ENCODE measurements at places on chromosomes 12 and 14.
A peak's percentile ranks its signal among the peaks of the same experiment; 100 is the strongest.

- DNase-seq = peak; percentile 47
- no peak overlapping the region for H3K27ac ChIP-seq
- H3K36me3 ChIP-seq = peaks cover 5% of the 10 kb centered on the region
- H3K27me3 ChIP-seq = no peaks in the 10 kb centered on the region
- no peak overlapping the region for H3K4me3 ChIP-seq
- no peaks in the 10 kb centered on the region for H3K4me1 ChIP-seq
Measured at GRCh38 chr12:110199339-110200123, 75.4 kb downstream of the IFT81 start.

- no peak overlapping the region for H3K27ac ChIP-seq
- DNase-seq = no peak
- no peaks in the 10 kb centered on the region for H3K36me3 ChIP-seq
- no peak overlapping the region for H3K4me3 ChIP-seq
Measured at GRCh38 chr12:125254236-125254635, 189.0 kb downstream of the AACS start.

- H3K4me1 ChIP-seq = no peaks in the 10 kb centered on the region
- no peak overlapping the region for H3K27ac ChIP-seq
- no peak for DNase-seq
- no peaks in the 10 kb centered on the region for H3K27me3 ChIP-seq
Measured at GRCh38 chr14:83151571-83151970, 1617.9 kb upstream of the SEL1L start.

GRCh38 chr12:76236640-76237039 lies 111.6 kb downstream of the BBS10 start:
- H3K36me3 ChIP-seq = no peaks in the 10 kb centered on the region
- no peak overlapping the region for H3K4me3 ChIP-seq
- no peak overlapping the region for H3K27ac ChIP-seq
- H3K27me3 ChIP-seq = no peaks in the 10 kb centered on the region
- DNase-seq = no peak

GRCh38 chr12:24918596-24918995 lies 30.3 kb downstream of the BCAT1 start:
- no peak overlapping the region for H3K27ac ChIP-seq
- no peaks in the 10 kb centered on the region for H3K4me1 ChIP-seq
- no peaks in the 10 kb centered on the region for H3K36me3 ChIP-seq

GRCh38 chr12:9626821-9627220 lies 19.1 kb upstream of the KLRB1 start:
- H3K36me3 ChIP-seq = no peaks in the 10 kb centered on the region
- DNase-seq = no peak
- no peak overlapping the region for H3K4me3 ChIP-seq
- H3K4me1 ChIP-seq = no peaks in the 10 kb centered on the region
- H3K27me3 ChIP-seq = no peaks in the 10 kb centered on the region

DNA sequence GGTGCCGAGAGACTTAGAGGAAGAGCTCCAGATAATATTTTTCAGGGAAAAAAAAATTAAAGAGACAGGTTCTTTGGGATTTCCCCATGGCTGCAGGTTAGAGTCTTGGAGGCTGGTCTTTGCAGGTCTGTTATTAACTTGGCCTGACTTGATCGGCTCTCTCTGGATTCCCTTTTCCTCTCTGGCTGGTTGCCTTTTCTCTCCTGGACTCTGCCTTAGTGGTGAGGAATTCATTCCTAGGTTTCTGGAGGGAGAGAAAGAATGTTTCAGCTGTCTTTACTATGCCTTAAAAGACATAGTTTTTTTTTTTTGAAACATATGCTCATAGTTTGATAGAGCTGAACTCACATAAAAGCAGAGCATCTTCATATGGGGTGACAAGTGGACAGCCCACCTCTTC lies 336.3 kb downstream of the BMP4 start:
- H3K27me3 ChIP-seq = no peaks in the 10 kb centered on the region
- H3K27ac ChIP-seq = no peak overlapping the region
- no peaks in the 10 kb centered on the region for H3K4me1 ChIP-seq

GRCh38 chr12:68613209-68613904 lies 2.7 kb downstream of the RAP1B start:
- DNase-seq = no peak
- no peaks in the 10 kb centered on the region for H3K27me3 ChIP-seq
- H3K27ac ChIP-seq = no peak overlapping the region
- H3K36me3 ChIP-seq = no peaks in the 10 kb centered on the region

GRCh38 chr12:114361545-114361944 lies 44.4 kb downstream of the TBX5 start:
- no peaks in the 10 kb centered on the region for H3K4me1 ChIP-seq
- H3K27me3 ChIP-seq = no peaks in the 10 kb centered on the region
- DNase-seq = no peak
- H3K27ac ChIP-seq = no peak overlapping the region

DNA sequence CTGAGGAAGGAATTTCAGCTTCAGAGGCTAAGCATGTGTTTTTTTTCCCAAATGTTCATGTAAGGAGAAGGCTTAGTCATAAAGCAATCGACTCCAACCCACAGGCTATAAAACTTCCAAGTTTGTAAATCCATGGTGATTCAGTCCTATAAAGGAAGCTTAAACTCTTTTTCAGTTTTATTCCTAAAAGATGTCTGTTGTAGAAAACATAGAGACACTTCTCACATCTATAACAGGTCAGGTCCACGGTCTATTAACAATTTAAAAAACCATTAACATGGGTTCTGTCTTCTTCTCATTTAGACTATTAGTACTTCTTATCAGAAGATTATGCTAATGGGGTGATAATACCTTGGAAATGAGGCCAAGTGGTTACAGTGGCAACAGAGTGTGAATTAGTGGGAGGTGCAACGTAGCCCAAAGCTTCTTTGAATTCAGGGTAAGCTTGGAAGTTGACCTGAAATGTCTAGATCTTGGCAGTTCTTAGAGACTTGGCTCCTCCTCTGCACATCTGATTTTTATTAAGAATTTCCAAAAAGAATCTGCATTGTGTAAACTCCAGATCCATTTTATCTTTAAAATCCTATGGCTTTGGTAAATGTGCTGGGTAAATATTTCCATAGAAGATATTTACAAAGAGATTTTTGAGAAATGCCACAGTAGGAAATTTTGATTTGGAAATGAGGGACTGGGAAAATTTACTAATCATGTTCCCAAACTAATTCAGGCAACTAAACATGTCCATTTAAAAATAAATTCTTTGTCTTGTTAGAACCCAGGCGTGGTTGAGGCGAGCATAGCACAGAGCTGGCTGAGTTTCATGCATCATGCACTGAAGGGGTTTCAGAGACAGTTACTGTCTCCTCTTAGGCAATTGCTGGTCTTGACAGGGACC lies 86.4 kb downstream of the EML1 start:
- H3K36me3 ChIP-seq = no peaks in the 10 kb centered on the region
- no peak for DNase-seq
- no peaks in the 10 kb centered on the region for H3K4me1 ChIP-seq
- H3K4me3 ChIP-seq = no peak overlapping the region
- no peaks in the 10 kb centered on the region for H3K27me3 ChIP-seq
- no peak overlapping the region for H3K27ac ChIP-seq

GRCh38 chr12:111864913-111865312 lies 22.9 kb downstream of the MAPKAPK5 start:
- H3K27ac ChIP-seq = no peak overlapping the region
- no peaks in the 10 kb centered on the region for H3K4me1 ChIP-seq
- H3K36me3 ChIP-seq = peaks cover 19% of the 10 kb centered on the region

- H3K4me3 ChIP-seq = no peak overlapping the region
- peaks cover 9% of the 10 kb centered on the region for H3K4me1 ChIP-seq
- no peaks in the 10 kb centered on the region for H3K27me3 ChIP-seq
Measured at GRCh38 chr14:64762044-64763034, 58.1 kb downstream of the PLEKHG3 start.

DNA sequence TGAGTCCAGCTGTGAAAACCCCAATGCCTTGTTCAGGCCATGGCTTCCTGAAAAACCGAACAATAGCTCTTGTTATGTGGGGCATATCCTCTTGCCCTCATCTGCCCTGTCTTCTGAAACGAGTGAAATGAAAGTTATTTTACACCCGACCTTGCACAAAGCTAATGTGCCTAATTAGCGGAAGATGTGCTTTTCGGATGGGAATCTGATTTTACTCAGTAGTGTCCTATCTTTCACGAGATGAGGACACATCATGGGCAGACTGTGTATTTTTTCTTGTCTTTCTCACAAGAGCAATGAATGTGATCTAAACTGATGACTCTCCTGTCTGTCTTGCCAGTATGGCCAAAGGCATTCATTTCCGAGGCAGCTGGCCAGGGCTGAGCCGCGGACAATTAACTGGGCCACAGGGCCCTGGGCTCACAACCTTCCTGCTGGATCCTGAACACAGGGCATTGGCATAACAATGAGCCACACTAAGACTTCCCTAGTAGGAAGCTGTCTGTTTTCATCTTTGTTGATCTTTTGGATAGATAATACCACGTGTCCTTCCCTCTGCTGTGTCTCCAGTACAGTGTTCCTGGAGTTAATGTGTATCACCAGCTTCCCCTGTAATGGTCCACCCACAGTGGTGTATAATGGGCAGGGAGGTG lies 86.0 kb upstream of the HIF1A start:
- DNase-seq = no peak
- no peaks in the 10 kb centered on the region for H3K27me3 ChIP-seq
- no peaks in the 10 kb centered on the region for H3K36me3 ChIP-seq
- H3K4me1 ChIP-seq = no peaks in the 10 kb centered on the region
